Upper lobe of left lung (tissue), 6 donors: ENCODE measurements at places on chromosomes 2 and 18. TPM values are rescaled to one million over a fixed set of nuclear protein-coding genes. Genes with fewer than 3 reads are reported as not detected.

- no peak for DNase-seq
Observed at GRCh38 chr2:106638043-106638442, 150.9 kb downstream of the CD8B2 start.

DNA sequence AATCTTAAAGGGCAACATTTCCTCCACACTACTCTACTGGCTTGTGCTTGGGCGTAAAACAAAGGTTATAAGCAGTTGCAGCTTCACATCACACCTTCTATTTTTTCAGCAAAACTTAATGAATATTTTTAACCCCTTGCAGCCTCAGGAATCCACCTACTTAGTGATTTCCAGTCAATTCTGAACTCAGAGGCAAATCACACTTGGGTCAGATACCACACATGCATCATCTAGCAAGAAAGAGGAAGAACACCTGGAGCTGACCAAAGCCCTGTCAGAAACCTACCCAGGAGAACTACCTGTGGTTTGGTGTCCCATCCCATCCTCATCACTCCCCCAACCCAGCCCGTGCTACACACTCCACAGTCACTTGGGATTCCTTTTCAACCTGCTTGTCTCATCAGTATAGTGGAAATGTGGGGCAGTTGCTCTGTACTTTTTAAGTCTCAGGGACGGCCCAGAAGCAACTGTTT is 25.5 kb downstream of the PIAS2 start:
- DNase-seq = no peak

- peak; percentile 93 for DNase-seq
Observed at GRCh38 chr2:189674374-189675112, at the start of gene ANKAR. Gene ANKAR (plus strand): TSS chr2:189674670. CDS start chr2:189676491, 1,821 bp downstream.

- no peak for DNase-seq
Observed at GRCh38 chr2:10741139-10741538, 19.7 kb downstream of the ATP6V1C2 start.

DNA sequence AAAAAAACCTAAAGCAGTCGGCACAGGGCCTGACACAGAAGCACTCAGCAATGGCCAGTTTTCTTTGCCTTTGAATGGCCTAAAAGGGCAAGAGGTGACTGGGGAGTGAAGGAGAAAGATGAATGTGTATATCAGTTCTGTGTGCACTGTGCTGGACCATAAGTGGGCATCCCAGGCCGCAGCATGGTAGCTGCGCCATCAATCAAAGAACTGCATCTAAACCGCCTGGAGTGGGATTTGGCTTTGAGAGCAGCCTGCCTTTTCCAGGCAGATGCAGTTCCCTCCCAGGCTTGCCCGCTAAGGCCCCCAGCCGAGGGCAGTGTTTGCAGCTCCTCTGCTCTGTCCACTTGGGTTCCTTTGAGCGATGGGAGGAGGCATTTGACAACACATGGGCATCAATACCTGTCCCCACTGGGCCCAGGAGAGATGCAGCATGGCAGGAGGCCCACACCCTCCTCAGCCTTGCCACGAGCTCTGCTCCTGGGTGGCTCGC is 144.1 kb downstream of the FAM210A start:
- no peak for DNase-seq

GRCh38 chr2:43358410-43359201 is 132.2 kb upstream of the ZFP36L2 start:
- DNase-seq = no peak

- no peak for DNase-seq
Observed at GRCh38 chr18:48866028-48866733, 84.6 kb downstream of the SMAD7 start.

DNA sequence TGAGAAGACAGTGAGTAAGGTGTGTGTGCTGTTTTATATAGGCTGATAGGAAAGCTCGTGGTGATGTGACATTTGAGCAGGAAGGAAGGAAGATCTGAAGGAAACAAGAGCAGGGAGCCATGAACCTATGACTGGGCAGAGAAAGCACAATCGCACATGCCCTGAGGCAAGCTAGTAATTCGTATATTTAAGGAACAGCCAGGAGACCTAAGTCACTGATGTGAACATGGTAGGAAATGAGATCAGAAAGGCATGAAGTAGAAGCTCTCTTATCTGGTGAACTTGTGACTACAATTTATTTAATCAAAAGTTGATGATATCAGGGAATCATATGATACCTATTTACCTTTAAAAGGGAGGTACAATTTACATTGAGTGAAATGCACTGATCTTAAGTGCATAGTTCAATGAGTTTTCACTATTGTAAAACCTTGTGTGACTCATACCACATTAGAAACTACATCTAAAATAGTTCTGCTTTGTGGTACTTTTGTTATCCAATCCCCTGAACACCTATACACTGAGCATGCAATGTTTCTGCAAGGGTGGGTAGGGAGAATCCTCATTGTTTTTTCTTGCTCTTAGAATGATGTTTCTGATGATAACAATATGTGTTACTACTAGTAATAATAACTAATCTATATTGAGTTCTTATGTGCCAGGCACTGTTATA is 67.5 kb downstream of the GALNT13 start:
- no peak for DNase-seq

Gene ZC3H8
- 13.8 TPM for total RNA-seq

Gene CCDC121
- 1.3 TPM for total RNA-seq

Gene SLC5A7
- total RNA-seq = 0.40 TPM
